ENCODE measurements at places on chromosomes 4 and X. TPM values are rescaled to one million over a fixed set of nuclear protein-coding genes. Genes with fewer than 3 reads are reported as not detected.

DNA sequence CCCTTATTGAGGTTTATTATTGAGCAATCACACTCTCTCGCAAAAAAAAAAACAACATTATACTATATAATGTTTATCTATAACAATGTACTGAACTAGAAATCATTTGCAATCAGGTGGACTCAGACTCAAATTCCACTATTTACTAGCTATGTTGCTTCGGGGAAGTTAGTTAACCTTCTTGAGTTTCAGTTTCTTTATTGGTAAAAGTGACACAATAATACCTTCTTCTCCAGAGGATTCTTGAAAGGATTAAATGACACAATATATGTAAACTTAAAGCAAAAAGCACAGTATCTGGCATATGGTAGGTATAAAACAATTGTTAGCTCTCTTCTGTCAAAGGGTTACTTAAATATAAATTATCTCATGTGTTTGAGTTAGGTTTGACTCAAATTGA is 31.5 kb upstream of the HDAC8 start:
- no peak overlapping the region for H3K4me3 ChIP-seq
- no peak overlapping the region for H3K27ac ChIP-seq
- peaks cover 13% of the 10 kb centered on the region for H3K36me3 ChIP-seq
- no peak for DNase-seq
- peaks cover 11% of the 10 kb centered on the region for H3K4me1 ChIP-seq

DNA sequence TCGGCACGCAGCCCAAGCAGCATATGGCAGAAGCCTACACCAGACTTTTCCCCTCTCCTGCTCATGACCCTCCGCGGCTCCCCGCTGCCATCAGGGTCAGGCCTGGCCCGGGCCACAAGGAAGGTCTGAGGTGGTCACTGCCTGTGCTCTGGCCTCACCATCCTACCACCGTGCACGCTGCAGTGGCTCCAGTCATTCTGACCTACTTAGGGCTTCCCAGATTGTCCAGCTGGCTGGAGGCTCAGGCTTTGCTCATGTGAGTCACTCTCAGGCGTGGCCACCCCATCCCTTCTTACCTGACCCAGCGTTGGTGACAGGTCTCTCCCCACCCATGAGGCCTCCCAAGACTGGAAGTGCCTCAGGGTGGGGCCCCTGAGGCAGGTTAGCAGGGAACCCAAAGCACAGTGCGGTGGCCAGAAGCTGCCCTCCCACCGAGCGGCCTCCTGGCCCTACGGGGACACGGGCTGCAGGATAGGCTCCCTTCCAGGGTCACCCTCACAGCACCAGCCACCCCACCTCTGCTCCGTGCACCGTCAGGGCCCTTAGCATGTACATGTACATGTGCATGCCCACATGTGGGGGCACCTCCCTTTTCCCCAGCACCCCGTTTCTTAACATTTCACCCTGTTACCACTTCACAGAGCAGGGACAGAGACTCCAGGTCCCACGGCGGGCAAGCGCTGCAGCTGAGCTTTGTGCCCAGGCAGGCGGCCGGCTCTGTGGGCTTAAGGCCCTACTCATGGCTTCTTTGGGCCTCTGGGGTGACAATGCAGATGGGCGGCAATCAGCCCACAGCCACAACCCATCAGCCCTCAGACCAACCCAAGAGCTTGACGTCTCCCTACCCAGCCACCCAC is 2.2 kb downstream of the TREX2 start:
- DNase-seq: no peak
- no peaks in the 10 kb centered on the region for H3K4me1 ChIP-seq
- no peaks in the 10 kb centered on the region for H3K36me3 ChIP-seq
- H3K27ac ChIP-seq: no peak overlapping the region
- H3K27me3 ChIP-seq: peaks cover 1% of the 10 kb centered on the region

Gene CSAG1
- not detected for total RNA-seq

- H3K27ac ChIP-seq: no peak overlapping the region
- DNase-seq: no peak
- no peaks in the 10 kb centered on the region for H3K27me3 ChIP-seq
- H3K36me3 ChIP-seq: no peaks in the 10 kb centered on the region
These were observed 375.2 kb downstream of the UBE2NL start for GRCh38 chrX:144259054-144259453.

GRCh38 chr4:47010912-47011446 is 17.6 kb upstream of the GABRA4 start:
- peaks cover 17% of the 10 kb centered on the region for H3K4me1 ChIP-seq
- H3K36me3 ChIP-seq: peaks cover 4% of the 10 kb centered on the region
- DNase-seq: peak; percentile 6
- peak overlapping the region; percentile 8 for H3K27ac ChIP-seq
- no peak overlapping the region for H3K4me3 ChIP-seq
- H3K27me3 ChIP-seq: no peaks in the 10 kb centered on the region

GRCh38 chrX:130728208-130728607 is 174.8 kb downstream of the ENOX2 start:
- no peak overlapping the region for H3K27ac ChIP-seq
- H3K4me3 ChIP-seq: no peak overlapping the region
- H3K36me3 ChIP-seq: peaks cover 27% of the 10 kb centered on the region
- no peak for DNase-seq

- H3K36me3 ChIP-seq: no peaks in the 10 kb centered on the region
- no peak overlapping the region for H3K4me3 ChIP-seq
- no peak overlapping the region for H3K27ac ChIP-seq
- H3K27me3 ChIP-seq: peaks cover 16% of the 10 kb centered on the region
- H3K4me1 ChIP-seq: no peaks in the 10 kb centered on the region
These were observed 228.1 kb upstream of the ANXA3 start for GRCh38 chr4:78323439-78323838.

DNA sequence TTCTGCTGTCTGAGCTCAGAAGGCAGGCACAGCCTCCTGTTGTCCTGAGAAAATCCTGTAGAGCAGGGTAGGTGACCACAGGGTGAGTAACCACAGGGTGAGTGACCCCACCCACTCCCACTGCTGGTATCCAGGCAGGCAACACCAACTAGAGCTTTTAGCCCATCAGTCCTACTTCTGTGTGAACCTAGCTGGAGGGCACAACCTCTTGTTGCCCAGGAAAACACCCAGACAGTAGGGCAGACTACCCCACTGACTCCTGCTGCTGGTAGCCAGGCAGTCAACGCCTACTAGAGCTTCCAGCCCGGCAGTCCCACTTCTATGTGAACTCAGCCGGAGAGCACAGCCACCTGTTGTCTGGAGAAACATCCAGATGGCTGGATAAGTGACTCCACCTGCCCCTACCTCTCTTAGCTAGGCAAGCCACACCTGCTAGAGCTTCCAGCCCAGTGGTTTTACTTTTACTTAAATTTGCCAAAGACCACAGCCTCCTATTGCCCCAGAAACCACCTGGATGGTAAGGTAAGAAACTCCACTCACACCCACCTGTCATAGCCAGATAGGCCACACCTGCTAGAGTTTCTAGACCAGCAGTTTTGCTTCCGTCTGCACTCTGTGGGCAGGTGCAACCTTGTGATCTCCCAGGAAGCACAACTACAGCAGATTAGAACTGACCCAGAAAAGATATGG is 371.6 kb downstream of the INPP4B start:
- peaks cover 29% of the 10 kb centered on the region for H3K4me1 ChIP-seq
- no peak overlapping the region for H3K4me3 ChIP-seq
- H3K36me3 ChIP-seq: peaks cover 2% of the 10 kb centered on the region

Measured in activated CD4-positive, alpha-beta T cell treated with anti-CD3 and anti-CD28 coated beads for 36 hours (primary cell).